ENCODE measurements at places on chromosomes 13 and 19. TPM values are rescaled to one million over a fixed set of nuclear protein-coding genes. Genes with fewer than 3 reads are reported as not detected.

DNA sequence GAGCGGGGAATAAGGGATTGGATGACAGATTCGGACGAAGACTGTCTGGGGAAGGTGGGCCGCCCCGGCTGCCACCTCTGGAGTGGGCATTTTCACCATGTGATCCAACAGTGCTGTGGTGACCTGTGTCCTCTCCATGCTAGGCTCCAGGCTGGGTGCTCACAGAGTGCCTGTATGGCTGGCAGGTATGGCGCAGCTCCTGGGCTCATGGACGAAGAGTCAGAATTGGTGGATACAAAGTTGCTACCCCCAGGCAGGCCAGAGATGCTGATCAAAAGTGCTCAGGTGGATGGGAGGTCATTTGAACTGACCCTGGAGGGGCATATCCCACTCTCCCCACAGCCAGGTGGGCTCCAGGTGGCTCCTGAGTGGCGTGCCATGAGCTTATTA lies 111.3 kb upstream of the UQCRFS1 start:
- DNase-seq, result no peak
- no peak overlapping the region for H3K4me3 ChIP-seq
- H3K4me1 ChIP-seq, result no peaks in the 10 kb centered on the region
- no peaks in the 10 kb centered on the region for H3K27me3 ChIP-seq
- H3K27ac ChIP-seq, result no peak overlapping the region

GAS6 gene
- total RNA-seq, result 1,319 TPM

CALR3 gene
- total RNA-seq, result not detected

- no peak for DNase-seq
- no peak overlapping the region for H3K27ac ChIP-seq
- H3K4me3 ChIP-seq, result no peak overlapping the region
These were observed 38.8 kb downstream of the CHST8 start for GRCh38 chr19:33660410-33661124.

DNA sequence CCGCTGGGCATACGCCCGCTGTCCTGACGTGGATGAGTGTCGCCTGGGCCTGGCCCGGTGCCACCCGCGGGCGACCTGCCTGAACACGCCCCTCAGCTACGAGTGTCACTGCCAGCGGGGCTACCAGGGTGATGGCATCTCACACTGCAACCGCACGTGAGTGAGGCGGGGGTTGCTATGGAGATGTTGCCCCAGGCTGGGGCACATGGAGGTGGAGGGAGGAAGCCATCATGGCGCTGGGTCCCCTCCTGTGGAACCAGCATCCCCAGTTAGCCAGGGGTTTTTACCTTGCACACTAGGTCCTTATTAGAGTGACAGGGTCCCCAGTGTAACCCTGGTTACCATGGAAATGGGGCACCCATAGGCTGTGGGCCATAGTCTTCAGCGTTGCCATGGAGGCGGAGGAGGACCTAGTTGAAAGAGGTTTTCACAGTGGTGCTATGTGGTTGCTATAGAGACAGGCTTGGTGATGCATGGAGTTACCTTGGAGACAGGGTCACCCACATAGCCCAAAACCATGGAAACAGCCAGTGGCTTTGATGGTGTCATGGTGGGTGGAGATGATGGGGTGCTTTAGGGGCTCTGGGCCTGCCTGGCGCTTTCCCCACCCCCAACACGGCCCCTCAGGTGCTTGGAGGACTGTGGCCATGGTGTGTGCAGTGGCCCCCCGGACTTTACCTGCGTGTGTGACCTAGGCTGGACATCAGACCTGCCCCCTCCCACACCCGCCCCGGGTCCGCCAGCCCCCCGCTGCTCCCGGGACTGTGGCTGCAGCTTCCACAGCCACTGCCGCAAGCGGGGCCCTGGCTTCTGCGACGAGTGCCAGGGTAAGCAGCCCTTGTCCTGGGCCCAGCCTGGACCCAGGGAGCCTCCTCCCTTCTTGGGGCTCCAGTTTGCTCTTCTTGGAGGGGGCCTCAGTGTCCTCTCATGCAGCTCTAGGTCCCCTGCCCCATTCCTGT lies 27.1 kb downstream of the MEGF8 start:
- no peak overlapping the region for H3K4me3 ChIP-seq
- no peaks in the 10 kb centered on the region for H3K27me3 ChIP-seq
- H3K27ac ChIP-seq, result no peak overlapping the region

DNA sequence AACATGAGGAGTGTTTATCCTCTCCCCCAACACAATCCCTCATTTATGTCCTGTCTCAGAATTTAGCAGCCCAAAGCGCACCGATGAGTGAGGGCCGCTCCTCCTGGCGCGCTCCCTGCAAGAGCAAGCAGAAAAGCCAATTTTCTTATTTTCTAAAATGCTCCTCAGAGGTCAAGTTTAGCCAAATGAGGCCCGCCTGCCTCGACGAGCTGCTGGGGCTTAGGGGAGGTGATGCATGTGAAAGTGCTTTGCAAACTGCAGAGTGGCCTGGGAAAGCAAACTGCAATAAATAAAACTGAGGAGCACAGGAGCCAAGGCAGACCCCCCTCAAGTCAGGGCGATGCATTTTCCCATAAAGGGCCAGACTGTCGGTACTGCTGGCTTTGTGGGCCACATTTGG lies 29.0 kb downstream of the CAPS start:
- no peak overlapping the region for H3K27ac ChIP-seq
- H3K4me1 ChIP-seq, result peaks cover 18% of the 10 kb centered on the region
- H3K36me3 ChIP-seq, result peaks cover 27% of the 10 kb centered on the region
- no peaks in the 10 kb centered on the region for H3K27me3 ChIP-seq

NRTN gene
- not detected for total RNA-seq

DNA sequence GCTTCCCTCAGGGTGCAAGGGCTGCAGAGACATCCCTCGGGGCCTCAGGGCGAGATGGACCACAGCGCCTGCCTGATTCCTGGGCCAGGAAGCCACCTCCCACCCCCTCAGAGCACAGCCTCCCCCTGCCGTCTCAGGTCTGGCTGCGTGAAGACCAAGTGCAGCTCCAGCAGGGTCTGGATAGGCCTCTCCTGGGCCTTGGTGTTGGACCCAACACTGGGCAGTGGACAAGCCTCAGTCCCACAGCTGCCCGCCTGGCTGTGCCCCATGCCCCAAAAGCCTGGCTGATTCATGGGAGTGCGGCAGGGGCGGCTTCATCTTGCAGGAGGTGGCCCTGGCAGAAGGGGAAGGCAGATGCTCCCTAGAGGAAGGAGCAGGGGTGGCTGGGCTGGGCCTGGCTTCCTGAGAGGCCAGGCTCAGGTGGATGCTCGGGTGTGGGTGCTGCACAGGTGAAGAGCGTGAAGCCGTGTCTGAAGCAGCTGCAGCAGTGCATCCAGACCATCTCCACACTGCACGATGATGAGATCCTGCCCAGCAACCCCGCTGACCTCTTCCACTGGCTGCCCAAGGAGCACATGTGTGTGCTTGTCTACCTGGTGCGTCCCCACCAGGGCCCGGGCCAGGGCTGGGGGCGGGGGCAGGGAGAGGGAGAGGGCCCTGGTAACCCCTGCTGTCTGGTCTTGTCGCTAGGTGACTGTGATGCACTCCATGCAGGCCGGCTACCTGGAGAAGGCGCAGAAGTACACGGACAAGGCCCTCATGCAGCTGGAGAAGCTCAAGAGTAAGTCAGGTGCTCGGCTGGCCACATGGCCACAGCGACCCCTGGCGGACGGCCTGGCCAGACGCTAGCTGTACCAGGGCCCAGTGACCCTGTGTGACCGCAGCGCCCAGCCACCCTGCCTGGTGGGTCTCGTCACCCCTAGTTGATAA lies 21.7 kb downstream of the MAU2 start:
- no peak overlapping the region for H3K27ac ChIP-seq
- H3K4me1 ChIP-seq, result peaks cover 11% of the 10 kb centered on the region
- H3K4me3 ChIP-seq, result no peak overlapping the region
- no peaks in the 10 kb centered on the region for H3K27me3 ChIP-seq
- H3K36me3 ChIP-seq, result peaks cover 83% of the 10 kb centered on the region

PRX gene
- 3.7 TPM for total RNA-seq
